Fibroblast of skin of left quadriceps (primary cell): ENCODE measurements at places on chromosomes 6 and 20.

- DNase-seq = no peak
These were observed 12.1 kb downstream of the FOXS1 start for GRCh38 chr20:31833130-31833930.

GRCh38 chr6:37317312-37318038 lies 36.3 kb upstream of the RNF8 start:
- no peak for DNase-seq

DNA sequence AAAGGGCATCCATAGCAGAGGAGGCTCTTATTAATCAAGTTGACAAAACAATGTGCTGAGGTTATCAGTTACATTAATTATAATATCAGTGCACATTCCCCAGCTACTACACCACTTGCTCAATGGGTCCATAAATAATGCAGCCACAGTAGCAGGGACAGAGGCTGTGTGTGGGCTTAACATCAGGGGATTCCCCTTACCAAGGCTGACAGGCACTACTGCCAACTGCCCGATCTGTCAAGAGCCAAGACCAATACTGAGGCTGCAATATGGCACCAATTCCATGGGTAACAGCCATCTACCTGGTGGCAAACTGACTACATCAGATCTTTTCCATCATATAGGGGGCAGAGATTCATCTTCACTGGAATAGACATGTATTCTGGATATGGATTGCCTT lies 22.0 kb downstream of the CD164 start:
- DNase-seq = no peak

DNA sequence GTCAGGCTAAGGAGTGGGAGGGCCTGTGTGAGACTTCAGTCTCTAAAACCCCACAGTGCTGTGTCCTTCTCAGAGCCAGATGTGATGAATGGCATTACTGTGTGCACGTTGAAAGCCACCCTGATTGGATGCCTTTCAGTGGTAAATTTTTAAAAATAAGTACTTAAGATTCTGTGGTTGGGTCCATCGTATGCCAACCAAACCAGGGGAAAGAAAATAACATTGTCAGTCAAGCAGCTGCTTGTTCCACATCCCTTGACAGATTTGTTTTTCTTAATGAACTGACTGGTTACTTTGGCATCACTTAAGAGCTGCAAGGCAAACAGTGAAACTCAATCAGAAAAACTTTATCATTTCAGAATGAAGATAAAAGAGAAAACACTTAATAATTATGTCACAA lies 334.0 kb upstream of the NT5E start:
- no peak for DNase-seq

- DNase-seq = peak; percentile 39
These were observed 81.7 kb upstream of the TENT5A start for GRCh38 chr6:81834141-81834681.

DNA sequence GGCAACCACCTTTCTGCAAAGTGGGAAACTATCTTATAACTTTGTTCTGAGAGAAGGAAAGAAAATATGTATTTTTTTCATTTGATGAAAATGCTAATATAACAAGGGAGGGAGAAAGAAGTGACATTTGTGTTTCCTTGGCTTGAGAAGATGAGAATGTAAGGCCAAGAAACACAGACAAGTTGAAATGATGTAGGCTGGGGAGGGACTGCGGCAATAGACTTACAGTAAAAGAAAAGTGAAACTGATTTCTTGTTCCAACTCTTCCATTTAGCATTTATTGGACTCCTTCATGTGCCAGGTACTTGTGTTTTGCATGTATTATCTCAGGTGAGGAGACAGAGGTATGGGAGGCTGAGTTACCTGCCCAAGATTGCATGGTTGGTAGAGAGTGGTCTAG lies 130.9 kb downstream of the CARMIL1 start:
- no peak for DNase-seq

- DNase-seq = no peak
These were observed 11.2 kb upstream of the PCMTD2 start for GRCh38 chr20:64244281-64244805.

- no peak for DNase-seq
These were observed 6.1 kb upstream of the PPIL4 start for GRCh38 chr6:149551920-149552319.

DNA sequence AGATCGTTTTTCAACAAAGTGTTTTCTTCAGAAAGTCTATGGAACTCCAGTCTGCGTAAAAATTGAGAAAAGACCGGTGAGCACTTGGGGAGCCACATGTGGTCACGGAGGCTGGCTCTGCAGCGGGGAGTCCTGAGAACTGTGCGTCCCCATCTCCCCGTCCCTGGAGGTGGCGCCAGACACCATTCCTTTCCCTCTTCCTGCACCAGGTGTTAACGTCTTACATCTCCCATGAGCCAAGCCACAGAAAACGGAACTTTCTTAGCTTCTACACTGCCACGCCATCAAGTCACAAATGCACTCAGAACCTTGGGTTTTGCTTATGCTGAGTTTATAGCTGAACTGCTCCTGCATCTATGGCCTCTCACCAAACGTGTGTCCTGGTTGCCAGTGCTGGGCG lies 62.6 kb downstream of the GINS1 start:
- DNase-seq = peak; percentile 7

DNA sequence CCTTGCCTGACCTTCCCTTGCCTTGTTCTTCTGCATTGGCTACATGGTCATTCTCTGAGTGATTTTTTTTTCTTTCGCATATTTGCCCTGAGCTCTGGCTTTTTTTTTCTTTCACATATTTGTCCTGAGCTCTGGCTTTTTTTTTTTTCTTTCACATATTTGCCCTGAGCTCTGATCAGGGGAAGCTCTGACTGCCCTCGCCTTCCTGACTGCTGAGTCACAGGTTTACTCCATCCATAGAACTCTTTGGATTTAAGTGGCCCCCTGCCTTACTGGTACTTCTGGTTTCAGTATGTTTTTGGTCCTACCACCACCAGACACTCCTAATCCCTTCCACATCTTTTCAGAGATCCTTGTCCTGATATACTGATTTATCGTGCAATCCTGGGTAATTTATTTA lies 201.1 kb downstream of the OGFRL1 start:
- peak; percentile 71 for DNase-seq

DNA sequence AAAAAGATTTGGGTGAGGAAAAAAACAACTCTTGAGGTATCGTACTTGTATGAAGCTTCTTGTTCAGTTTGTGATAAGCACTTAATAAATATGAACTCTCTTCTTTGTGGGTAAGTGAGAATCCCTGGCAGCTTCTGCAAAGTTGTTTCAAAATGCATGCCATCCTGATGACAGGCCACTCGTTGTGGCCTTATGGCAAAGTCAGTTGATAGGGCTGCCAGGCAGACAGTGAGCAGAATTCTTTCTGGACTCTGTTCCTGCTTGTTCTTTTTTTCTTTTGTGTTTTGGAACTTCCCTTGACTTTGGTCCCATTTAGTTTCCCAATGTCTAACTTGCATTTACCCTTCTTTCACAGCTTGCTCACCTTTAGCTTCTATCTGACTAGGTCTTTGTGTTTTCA lies 983.5 kb upstream of the FLRT3 start:
- DNase-seq = no peak

GRCh38 chr6:71459162-71459561 lies 170.6 kb downstream of the OGFRL1 start:
- DNase-seq = no peak

GRCh38 chr20:63587776-63588591 lies 13.9 kb upstream of the HELZ2 start:
- DNase-seq = no peak

DNA sequence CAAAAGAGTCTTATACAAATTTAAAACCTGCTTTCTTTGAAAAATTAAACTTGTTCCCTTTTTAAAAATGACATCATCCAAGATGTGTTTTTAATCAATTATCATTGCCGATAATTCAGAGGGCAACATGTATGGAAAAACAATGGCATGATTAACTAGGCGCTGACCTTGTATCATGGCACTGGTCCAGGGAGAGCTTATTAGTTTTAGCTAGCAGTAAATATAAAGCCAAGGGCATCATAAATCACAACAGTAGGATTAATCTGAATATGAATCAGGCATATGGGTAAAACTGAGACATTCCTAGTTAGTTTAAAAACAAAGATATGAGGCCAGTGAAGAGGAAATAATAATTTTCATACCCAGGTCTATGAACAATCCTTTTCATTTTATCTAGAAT lies 374.0 kb downstream of the HDGFL1 start:
- peak; percentile 14 for DNase-seq

GRCh38 chr6:5513408-5513807 lies 252.1 kb downstream of the FARS2 start:
- DNase-seq = no peak

- DNase-seq = no peak
These were observed 437.5 kb downstream of the MMUT start for GRCh38 chr6:49025273-49026240.

- DNase-seq = no peak
These were observed at the start of gene TAAR8 for GRCh38 chr6:132552372-132552771. TSS of gene TAAR8 (plus strand) at chr6:132552672. CDS start at chr6:132552693, 21 bp downstream.

- DNase-seq = no peak
These were observed 103.3 kb downstream of the ARHGAP18 start for GRCh38 chr6:129606664-129607063.

DNA sequence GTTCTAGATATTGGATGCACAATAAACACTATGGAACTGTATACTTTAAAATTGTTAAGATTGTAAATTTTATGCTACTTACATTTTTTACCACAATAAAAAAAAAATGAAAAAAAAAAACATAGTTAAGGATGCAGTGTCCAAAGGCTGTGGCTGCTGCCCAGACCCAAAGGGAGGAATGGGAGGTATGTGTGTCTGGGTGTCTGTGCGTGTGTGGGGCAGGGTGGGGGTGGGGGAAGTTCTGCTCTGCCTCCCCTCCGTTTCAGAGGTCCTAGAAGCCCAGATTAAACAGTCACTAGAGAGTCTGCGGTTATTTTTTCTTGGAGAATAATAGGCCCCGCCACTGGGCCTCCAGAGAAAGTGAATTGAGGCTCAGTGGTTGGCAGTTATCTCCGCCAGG lies 136.4 kb upstream of the ARMC2 start:
- no peak for DNase-seq

- no peak for DNase-seq
These were observed 16.5 kb upstream of the HLA-A start for GRCh38 chr6:29925727-29926412.

DNA sequence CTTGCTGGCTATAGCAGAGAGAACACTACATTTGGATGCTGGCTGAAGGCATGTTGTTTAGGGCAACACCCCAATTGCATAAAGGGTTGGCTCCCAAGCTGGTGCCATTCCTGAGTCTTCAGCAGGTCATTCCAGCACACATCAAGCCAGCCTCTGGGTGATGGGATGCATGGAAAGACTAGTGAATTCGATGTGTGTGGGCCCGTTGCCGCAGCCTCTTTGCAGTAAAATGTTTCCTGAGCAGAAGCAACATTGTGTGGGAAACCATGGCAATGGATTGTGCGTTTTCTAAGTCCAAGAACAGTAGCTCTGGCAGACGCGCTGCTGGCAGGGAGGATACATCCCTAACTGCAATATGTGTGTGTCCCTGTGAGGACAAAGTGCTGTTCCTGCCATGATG lies 142.4 kb upstream of the SLC24A3 start:
- DNase-seq = no peak

DNA sequence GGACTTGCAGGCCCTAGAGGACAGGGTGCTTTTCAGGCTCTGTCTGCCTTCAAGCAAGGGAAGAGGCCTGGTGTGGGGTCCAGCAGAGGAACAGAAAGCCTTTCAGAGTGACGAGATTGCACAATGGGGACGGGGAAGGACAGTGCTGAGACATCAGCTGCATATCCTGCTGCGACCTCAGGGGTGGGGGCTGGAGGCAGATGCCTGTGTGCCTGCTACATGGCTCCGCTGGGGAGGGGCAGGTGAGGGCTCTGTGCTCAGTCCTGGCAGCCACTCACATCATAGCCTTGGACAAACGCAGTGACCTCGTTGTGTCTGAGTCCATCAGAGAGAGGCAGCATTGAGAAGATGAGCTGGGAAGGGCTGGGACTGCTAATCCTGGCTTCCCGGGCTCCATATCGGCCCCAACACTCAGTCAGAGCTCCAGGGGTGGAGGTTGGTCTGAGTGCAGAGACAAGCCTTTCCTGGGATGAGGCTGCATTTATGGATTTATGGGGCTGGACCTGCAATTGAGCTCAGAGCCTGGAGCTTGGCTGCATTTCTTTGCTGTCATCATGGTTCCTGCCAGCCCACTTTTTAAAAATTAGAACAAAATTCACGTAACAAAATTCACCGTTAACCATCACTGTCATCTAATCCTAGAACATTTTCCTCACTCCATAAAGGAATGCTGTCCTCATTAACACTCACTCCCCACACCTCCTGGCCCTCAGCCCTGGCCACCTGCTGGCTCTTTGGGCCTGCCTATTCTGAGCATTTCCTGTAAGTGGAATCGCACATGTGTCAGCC lies 196.9 kb upstream of the SLC24A3 start:
- DNase-seq = no peak

DNA sequence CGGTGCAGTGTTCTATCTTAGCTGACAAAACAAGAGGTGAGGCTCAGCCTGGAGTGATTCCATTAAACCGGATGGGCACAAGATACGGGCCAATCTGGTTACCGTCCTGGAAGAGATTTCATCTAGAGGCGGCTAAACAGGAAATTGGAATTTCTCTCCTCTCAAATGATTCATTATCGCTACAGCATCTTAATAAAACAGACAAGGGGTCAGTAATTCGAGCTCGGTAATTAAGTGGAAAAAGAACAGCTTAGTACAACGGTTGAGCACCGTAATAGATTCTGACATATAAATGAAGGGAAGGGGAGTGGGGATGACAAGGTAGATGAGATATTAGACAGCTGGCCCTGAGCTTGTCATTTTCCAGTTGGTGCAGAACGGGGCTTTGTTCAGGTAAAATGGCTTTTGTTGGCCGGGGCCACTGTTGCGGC lies 137.2 kb downstream of the EDN3 start:
- no peak for DNase-seq

DNA sequence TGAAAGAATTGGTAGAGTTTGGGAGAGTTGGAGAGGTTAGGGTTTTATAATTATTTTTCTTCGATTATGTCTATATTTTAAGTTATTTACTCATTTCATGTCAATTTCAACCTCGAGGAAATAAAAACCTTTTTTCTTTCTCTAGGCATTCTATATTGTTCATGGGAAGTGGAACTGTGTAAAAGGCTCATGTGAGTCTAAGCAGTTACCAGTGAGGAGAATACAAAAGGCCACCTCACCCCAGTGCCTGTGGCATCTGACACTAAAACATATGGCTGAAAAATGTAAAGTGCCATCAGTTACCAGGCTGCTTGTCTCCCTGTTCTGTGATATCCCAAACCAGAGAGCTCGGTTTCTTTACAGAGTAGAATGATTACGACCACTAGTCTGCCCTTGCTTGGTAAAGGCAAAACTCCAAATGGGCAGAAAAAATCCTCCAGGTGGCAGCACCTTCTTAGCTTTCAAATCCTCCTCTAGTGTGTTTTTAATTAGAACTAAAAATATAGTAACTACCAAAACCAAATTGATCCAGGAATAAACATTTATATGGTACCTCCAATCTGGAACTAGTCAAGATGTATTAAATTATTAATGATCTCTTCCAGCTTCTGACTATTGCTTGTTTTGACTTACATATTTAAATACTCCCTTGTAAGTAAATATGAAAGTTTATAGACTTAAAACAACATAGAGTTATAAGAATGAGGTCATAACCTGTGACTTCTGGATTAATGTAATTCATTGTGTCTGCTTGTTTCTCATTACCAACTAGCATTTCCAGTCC lies 122.6 kb upstream of the MCHR2 start:
- peak; percentile 68 for DNase-seq

- DNase-seq = no peak
These were observed 41.9 kb downstream of the ELOVL5 start for GRCh38 chr6:53306819-53307347.
